ENCODE measurements at places on chromosomes 12 and 14.

DNA sequence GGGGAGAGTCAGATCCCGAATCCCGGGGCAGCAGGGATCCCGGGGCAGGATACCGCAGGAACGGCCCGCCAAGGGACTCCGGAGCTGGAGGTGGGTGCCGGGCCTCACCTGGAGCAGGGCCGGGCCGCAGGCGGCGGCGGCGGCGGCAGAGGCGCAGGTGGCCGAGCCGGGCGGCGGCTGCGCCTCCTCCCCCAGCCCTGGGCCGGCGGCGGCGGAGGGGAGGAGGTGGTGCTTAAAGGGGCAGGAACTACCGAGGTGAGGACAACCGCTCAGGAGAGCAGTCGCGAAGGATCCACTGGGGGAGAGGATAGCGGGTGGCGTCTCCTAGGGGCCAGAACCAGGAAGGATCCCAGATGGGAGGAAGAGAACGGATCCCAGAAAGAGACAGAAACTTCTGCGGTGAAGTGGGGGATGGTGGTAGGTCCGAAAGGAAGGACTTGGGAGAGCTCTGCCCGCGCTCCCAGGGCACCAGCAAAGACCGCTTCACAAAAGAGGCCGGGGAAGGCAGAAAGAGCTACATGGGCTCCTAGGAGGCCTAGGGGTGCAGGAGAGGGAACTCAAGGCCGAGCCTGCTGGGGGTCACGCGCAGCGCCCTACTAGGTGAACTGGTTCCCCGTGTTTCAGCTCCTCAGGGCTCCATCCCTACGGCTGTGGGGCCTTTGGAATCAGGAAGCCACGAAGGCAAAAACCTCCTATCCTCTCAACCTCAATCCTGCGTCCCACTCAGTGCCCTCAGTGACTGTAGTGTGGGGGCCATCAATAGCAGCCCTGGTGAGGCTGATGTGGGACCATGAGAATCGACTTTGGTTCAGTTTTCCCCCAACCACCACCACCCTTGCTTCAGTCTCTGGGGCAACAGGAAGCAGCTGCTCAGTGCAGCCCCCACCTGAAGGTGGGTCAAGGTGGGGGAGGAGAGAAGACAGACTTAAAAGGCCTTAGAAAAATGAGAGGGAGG is 5.0 kb upstream of the BAZ2A start:
- peak; percentile 73 for DNase-seq

GRCh38 chr14:52871606-52872005 is 79.2 kb downstream of the FERMT2 start:
- no peak for DNase-seq

DNA sequence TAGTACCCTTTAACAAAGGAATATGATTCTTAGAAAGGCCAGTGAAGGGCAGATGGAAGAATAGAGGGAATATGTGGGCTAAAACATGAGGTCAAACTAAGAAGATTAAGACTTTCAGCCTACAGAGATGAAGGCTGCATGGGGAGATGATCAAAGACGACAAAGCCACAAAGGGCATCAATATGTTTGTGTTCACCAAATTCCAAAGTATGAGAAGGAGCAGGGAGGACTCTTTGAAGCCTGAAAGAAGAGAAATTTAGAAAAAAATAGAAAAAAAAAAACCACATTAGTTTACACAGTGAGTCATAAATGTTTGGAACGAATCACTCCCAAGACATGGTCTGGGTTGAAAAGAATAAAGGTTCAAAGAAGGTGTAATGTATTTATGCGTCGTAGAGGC is 131.8 kb downstream of the NEDD1 start:
- DNase-seq = no peak

- DNase-seq = no peak
Observed at GRCh38 chr14:91866511-91867295, 633 bp downstream of the TC2N start.

GRCh38 chr14:95234426-95234825 is 77.1 kb upstream of the DICER1 start:
- DNase-seq = no peak

- peak; percentile 24 for DNase-seq
Observed at GRCh38 chr12:92827836-92828431, 101.2 kb downstream of the EEA1 start.

DNA sequence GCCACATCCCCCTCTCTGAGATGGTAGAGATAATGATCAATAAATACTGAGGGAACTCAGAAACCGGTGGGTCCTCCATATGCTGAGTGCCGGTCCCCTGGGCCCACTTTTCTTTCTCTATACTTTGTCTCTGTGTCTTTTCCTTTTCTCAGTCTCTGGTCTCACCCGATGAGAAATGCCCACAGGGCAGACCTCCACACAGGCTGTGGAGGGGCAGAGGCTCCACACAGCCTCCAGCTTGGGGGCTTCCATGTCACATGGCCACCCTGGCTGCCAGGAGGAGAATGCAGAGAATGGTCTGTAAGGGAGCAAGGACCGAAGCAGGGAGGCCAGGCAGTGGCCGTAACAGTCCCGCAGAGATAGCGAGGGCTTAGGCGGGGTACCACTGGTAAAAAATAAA is 105.9 kb downstream of the NTF3 start:
- no peak for DNase-seq

DNA sequence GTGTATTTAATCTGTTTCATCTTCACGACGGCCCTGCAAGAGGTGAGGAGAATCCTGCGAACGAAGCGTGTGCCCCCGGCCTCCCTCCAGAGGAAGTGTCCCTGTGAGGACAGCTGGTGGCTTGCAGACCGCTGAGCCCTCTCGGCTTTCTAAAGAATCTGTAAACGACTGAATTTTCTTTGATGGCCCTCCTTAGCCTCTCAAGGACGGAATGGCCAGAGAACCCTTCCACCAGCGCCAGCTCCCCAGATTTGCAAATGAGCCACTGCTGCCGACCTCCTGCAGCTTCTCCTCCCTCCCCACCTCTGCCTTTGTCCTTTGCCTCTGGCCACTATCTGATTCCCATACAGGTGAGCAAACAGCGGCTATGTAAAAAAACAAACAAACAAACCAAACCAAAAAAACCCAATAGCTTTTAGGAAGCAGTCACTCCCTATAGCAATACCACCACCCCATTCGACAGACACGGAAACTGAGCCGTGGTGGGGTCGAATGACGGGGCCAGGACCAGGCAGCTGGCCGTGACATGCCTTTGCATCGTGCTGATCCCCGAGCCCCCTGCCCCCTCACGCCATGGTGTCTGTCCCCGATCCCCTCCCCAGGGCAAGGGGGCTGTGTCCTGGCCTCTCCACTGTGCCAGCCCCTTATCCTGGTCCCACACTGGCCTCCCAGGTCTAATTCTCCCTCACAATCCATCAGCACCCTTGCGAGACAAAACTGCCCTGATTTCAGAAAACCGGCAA is 23.6 kb downstream of the RFLNA start:
- DNase-seq = no peak

- DNase-seq = peak; percentile 49
Observed at GRCh38 chr14:73245480-73246325, 8.4 kb downstream of the PAPLN start.

DNA sequence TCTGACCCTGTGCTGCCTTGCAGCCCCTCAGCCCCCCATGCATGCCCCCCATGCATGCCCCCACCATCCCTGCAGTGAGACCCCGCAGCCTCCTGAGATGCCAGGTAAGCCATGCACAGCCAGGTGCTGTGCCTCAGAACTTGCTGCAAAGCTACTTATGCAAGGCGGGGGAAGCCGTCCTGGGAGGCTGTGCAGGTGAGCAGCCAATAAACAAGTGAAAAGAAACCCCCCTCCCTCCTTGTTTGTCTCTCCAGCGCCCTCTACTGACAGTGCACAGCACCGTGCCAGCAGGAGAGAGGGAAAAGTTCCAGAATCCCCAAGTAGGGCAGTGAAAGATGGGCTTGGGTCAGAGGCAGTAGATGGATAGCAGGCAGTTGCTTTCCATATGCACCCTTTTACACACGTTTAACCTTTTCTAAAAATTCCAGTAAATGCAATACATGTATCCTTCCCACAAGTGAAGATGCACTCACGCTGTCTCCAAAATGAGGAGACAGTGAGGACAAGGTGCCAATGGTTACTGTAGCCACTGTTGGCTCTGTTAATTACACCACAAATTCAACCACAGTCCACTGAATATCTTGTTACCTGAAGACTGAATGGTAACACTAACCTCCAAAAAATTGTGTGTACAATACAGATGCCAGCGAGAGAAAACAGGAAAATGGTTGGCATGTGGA is 18.0 kb downstream of the TNFAIP2 start:
- DNase-seq = no peak

GRCh38 chr12:5524116-5524768 is 92.3 kb downstream of the NTF3 start:
- no peak for DNase-seq

GRCh38 chr12:62805517-62805916 is 129.4 kb downstream of the PPM1H start:
- no peak for DNase-seq

GRCh38 chr12:122858171-122858570 is 22.9 kb downstream of the HIP1R start:
- no peak for DNase-seq

DNA sequence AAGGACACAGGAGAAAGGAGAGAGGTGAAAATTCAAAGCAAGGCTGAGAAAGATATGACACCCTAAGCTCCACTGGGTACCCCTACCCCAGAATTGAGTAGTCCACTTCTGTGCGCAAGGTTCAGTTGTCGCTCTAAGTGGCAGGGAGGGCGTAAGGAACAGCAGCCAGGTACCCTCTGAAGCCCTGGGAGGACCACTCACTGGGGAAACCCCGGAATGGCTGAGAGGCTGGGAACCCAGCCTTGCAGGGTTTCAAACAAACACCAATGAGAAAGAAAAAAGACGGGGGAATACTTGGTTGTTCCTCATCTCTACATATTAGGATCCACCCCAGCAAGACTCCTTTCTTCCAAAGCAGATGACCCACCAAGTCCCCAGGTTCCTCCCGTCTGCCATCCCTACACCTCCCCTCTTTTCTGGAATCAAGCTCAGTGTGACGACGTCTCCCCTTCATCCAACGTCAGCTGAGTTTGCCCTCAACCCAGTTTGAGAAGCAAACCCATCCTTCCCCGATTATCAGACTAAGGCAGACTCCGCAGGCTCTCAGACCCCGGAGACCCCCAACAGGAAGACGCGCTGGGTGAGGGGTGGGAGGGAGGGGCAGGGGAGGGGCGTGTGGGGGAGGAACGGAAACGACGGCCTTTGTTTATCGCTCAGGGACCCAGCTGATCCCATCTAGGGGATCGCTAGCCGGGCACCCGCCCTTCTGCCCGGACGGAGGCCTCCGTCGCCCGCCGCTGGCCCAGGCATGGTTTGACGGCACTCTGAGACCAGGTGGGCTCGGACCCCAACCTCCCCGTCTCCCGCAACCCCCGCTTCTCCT is 795 bp downstream of the LMBR1L start:
- DNase-seq = no peak

- peak; percentile 18 for DNase-seq
Observed at GRCh38 chr14:61188196-61188595, 92.9 kb downstream of the TMEM30B start.

DNA sequence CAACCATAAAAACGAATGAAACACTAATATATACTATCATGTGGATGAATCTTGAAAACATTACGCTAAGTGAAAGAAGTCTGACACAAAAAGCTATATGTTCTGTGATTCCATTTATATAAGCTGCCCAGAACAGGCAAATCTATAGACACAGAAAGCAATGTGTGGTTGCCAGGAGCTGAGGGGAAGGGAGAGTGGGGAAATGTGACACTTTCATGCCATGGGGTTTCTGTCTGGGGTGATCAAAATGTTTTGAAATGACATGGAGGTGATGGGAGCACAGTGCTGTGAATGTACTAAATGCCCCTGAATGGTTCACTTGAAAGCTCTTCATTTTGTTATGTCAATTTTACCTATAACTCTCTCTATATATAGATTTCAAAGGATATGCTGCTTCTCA is 30.1 kb downstream of the ATG14 start:
- DNase-seq = no peak

GRCh38 chr14:105042813-105043212 is 21.9 kb upstream of the CDCA4 start:
- DNase-seq = no peak

GRCh38 chr12:96876966-96877365 is 30.1 kb upstream of the NEDD1 start:
- DNase-seq = no peak

DNA sequence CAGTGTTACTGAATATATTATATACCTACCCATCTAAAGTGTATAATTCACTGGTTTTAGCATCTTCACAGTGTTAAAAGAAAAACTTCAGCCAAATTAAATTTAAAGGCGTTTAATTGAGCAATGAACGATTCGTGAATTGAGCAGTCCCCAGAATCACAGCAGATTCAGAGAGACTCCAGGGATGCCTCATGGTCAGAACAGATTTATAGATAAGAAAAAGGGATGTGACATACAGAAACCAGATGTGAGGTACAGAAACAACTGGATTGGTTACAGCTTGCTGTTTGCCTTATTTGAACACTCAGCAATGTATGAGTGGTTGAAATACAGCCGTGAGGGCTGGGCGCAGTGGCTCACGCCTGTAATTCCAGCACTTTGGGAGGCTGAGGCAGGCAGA is 84.6 kb downstream of the WNK1 start:
- no peak for DNase-seq

DNA sequence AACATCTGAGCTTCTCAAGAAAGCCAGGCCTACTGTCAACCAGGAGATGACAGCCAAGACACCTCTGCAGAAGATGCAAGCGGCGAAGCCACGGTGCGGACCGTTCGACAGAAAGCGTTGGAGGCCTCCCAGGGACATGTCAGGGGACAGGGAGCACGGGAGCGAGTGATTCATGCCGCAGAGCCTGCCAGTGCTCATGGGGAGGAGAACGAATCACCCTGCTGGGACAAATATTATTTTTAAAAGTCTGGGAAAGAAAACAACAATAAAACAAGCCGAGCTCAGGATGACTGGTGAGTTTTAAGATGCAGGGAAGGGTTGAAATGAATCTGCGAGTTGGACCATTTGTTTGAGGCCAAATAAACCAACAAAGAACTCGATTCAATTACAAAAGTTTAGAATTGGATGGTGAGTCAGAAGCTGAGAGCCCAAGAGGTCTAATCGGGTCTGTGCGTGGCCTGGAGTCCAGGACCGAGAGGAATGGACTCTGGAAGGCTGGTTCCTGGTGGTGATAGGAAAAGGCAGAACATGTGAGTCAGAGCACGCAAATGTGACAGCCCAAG is 91.0 kb downstream of the RBM19 start:
- DNase-seq = no peak

- no peak for DNase-seq
Observed at GRCh38 chr12:3777206-3777809, 24.4 kb upstream of the CRACR2A start.
